Retinal pigment epithelial cell (primary cell): ENCODE measurements at places on chromosomes 6 and 20.

DNA sequence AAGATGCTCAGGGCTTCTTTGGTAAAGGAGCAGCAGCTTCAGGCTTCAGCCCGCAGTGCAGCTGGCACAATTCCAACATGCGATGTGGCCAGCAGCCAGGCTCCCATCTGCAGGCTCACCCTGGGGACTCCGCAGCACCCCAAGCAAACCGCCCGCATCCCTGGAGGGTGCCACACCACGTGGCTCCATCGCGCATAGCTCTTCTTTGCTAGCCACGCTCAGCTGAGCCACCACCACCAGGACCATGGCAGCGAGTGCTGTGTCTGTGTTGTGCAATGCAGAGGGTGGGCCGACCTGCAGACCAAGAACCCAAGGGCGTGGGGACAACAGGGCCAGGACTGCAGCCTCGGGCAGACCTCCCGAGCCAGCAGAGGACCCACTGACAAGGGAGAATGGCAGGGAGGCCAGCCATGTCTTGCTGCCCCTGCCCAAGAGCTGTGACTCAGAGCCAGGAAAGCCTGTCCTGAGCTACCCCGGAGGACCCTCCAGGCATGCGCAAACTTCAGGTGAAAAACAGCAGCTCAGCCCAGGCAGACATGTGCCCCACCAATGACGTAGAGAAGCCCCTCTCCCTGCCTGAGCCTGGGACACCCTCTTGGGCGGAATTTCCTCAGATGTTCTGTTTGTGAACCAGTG lies 87.8 kb downstream of the GINS1 start:
- DNase-seq = no peak

DNA sequence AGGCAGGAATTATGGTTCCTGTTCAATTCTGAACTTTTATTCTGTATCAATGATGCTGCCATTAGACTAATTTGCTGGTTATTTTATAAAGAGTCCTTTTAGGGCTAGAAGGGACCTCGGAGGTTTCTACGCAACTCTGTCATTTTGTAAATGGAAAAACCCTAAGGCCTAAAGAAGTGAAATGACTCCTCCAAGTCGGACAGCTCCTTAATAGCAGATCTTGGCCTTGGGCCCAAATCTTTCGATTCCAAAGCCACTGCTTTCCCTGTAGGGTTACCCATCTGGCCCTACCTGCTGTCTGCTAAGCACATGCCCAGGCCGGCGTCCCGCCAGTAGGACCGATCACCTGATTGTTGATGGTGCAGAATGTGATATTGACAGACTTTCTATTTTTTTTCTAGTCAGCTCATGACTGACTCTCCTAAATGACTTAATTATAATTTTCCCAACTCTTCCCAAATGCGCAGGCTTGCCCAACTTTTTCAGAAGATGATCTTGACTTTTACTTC lies 40.2 kb downstream of the PLEKHG1 start:
- DNase-seq = no peak

DNA sequence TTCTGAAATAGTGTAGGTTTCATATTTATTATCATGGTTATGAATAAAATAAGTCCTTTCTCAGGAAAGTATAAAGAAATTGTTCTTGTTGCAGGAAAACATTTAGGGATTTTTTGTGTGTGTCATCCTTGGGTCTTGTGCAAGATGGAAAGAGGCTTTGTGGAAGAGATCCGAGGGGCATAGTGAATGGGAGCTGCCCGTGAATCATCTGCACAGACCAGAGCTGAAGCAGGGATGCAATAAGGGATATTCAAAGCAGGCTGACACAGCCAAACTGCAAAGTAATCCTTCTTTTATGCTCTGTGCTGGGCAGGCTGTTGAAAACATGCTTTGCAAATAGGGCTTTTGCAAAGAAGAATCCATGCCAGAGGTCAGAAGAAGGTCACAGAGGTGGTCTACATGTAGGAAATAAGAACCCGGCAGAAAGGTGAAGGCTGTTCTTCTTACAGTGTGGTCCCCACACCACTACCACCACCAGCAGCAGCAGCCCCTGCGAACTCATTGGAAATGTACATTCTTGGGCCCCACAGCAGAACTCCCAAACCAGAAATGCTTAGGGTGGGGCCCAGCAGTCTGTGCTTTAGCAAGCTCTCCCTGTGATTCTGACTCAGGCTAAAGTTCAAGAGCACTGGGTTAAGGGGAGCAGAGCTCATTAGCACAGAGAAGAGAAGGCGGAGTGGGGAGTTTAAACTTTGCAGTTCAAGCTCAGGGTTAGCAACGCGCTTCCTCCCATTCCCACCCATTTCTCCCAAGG lies 237.6 kb downstream of the QKI start:
- no peak for DNase-seq

GRCh38 chr6:24763578-24763977 lies 11.2 kb upstream of the GMNN start:
- no peak for DNase-seq

- DNase-seq = no peak
These were observed 20.9 kb downstream of the IGF2R start for GRCh38 chr6:159989492-159990480.

- DNase-seq = no peak
These were observed 16.4 kb downstream of the PRSS16 start for GRCh38 chr6:27263886-27264285.

DNA sequence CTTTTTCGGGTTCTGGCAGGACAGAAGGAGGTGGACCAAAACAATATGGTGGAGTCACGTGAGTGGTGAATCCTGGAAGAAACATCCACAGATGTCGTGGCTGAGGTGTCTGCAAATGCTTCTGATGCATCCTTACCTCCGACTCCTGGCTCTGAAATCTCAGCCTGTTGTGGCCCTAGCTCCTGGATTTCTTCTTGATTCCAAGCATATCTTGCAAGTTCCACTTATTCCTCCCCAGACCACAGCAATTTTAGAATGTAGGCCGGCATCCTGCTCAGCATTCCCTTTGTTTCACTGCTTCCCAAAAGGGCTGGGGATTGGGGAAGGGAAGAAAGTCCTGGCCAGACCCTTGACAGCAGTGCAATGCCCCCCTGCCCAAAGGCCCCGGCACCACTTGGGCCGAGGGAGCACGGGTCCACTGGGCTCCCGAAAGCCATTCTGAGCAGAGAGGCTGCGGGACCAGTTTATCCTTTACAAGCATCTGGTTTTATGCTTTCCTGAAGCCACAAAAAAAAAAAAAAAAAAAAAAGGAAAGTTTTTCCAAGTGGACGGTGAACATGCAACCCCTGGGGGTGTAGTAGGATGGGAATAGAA lies 200.9 kb upstream of the RNF24 start:
- no peak for DNase-seq

DNA sequence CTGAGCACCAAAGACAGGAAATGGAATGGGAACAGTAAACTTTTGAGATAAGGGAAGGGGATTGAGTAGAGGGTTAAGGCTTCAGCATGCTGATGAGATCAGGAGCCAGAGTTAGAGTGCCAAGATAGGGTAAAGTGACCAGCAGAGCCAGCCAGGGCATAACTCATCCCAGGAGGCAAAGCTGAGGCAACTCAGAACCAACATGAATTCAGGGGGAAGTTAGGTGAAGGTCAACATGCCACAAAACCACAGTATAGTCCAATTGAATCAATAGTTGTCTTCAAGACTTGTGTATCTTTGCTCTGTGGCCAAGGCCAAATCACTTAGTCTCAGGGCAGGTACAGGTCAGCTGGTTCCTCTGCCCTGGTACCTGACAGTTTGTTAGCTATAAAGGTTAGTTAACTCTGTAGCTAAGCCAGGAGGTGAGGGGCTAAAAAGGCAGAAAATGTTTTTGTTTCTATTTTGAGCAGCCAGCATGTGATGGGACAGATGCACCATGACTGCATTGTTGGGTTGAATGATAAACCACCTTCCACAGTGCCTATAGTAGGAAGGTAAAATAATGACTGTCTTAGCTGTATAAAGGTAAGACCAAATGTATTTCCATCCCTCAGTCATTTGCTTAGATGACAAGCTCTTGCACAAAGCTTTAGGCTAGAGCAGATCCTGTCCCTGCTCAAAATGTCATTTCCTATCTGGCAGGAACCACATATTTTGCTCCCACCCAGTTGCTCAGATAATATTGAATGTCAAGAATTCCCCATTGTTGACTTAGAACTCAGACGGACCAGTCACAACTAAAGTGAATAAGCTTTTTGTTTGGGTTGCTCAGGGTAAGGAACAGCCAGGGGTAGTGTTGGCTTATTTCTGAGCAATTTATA lies 15.8 kb downstream of the RNF8 start:
- no peak for DNase-seq

- DNase-seq = no peak
These were observed 7.4 kb upstream of the HEY2 start for GRCh38 chr6:125742024-125742423.

DNA sequence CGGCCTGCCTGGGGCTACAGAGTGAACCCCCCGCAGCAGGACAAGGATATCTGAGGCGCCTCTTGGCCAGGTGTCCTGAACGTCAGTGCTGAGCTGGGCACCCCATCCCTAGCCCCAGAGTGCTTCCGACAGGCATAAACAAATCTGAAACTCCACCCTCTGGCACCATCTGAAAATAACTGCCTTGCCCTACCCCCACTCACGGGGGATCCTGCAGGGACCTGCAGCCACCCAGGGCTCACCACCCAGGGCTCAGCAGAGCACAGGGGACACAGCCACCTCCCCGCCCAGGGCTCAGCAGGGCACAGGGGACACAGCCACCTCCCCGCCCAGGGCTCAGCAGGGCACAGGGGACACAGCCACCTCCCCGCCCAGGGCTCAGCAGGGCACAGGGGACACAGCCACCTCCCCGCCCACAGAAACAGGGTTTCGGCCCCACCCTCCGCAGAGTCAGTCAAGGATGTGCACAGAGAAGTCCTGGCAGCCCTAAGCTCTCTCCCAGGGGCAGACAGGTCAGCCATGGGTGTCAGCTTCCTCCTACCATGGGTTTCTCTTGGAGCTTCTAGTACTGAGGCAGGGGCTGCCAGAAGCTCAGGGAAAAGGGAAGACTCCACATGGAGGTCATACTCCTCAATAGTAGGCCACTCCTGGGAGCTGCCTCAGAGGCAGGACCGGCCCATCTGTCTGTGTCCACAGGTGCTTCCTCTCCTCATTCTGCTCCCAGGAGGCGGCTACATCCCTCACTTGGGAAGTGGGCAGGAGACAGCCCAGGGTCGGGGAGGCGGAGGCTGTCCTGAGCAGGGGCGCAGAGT lies 4.6 kb downstream of the UCKL1 start:
- no peak for DNase-seq

DNA sequence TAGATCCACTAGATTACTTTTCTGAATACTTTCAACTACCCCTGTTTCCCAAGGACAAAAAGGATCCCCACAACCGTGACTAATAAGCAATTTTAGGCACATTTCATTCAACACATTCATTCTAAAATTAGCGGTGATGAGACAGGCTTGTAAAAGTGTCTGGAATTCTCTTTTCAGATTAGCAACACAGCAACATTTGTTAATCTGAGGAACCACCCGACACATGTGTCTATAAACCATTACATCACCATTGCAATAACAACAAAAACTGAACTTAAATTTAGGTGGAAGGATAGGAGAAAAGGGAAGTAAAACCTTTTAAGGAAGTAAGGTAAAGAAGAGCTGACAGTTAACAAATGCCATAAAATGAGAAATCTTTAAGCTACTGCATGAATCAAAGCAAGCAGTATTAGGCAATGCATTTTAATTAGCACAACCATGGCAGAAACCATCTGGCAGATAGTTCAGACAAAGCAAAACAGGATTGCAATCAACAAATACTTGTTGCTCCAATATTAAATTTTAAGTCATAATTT lies 49.1 kb downstream of the MAP3K7 start:
- DNase-seq = no peak

GRCh38 chr20:60202046-60202445 lies 243.8 kb downstream of the CDH26 start:
- DNase-seq = no peak

GRCh38 chr6:50848989-50849795 lies 30.5 kb downstream of the TFAP2B start:
- DNase-seq = no peak

- DNase-seq = no peak
These were observed 2.2 kb upstream of the ARHGAP40 start for GRCh38 chr20:38599410-38599882.

DNA sequence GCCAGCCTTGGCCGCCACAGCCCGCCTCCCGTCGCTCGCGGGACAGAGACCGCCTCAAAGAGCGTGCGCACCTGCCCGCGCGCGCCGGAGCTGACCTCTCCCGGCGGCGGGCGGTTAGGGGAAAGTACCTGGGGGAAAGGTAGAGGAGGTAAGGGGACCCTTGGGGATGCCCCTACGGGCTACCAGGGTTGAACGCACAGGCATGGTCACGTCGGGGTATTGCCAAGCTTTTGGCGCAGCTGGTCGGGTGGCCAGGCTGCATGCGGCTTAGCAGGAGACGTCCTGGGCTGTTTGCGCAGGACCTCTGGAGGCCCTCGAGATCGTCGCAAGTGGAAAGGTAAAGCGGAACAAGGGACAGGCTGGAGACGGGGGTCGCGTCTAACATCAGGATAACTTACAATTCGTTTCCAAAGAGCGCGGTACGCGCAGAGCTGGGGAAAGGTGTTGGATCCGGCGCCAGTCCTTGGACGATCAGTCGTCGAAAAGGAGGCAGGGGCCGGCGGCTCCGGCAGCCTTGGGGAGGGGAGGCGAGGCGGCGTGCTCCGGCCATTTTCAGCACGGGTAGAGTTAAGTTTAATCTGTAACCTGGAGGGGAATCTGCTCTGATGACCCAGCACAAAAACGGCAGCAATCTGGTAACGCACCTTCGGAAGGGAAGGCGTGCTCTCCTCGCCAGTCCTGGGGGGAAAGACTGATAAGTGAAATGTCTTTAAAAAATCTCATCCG lies 9.0 kb downstream of the GNAS-AS1 start:
- no peak for DNase-seq

DNA sequence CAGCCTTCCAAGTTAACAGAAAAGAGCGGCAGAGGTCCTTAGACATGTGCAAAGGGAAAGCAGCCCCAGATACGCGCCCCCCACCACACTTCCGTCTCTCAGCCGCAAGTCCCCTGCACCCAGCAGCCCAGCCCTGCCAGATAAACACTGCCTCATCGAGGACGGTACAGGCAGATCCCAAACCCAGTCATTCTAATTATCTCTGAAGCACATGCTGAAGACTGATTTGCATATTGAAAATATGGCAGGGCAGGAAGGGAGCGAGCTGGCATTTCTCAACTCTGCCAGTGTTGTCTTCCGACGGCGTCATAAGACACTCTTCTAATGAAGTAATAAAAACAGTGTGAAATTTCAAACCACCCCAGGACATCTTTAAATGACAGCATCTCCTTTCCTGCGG lies 122.8 kb upstream of the CDH4 start:
- DNase-seq = no peak

DNA sequence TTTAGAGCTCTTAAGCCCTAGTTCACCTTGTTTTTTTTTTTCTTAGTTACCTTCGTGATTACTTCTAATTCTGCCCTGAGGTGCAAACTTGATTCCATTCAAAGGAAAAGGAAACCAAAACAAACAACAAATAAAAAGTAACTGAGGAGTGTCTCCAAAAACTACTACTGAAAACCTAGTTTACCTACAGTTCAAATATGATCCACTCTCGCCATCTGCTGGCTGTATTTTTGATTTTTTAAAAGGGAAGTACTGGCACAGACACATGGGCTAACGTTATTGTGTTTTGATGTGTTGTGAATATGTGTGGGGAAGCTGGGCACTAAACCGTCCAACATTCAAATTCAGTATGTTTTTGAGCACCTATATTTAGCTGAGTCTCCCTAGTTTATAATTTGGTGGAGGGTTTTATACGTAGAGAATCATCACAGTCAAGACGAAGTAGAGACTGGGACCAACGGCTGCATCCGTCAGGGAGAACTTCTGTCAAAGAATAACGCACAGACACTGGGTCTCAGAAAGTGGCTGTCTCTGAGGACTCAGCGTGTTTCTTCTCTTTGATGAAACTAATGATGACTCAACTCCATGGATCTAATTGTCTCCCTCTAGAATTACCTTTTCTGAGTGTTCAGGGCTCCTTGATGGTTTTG lies 373.5 kb upstream of the BTBD3 start:
- no peak for DNase-seq
